ENCODE measurements at places on chromosomes 2 and 18. TPM values are rescaled to one million over a fixed set of nuclear protein-coding genes. Genes with fewer than 3 reads are reported as not detected.

The POMC gene
- 1.5 TPM for total RNA-seq

The L3MBTL4 gene
- 12.4 TPM for total RNA-seq

- no peak for DNase-seq
Measured at GRCh38 chr2:45285771-45286390, 276.6 kb upstream of the SIX2 start.

- DNase-seq, result no peak
Measured at GRCh38 chr2:171139860-171140259, 20.8 kb downstream of the TLK1 start.

DNA sequence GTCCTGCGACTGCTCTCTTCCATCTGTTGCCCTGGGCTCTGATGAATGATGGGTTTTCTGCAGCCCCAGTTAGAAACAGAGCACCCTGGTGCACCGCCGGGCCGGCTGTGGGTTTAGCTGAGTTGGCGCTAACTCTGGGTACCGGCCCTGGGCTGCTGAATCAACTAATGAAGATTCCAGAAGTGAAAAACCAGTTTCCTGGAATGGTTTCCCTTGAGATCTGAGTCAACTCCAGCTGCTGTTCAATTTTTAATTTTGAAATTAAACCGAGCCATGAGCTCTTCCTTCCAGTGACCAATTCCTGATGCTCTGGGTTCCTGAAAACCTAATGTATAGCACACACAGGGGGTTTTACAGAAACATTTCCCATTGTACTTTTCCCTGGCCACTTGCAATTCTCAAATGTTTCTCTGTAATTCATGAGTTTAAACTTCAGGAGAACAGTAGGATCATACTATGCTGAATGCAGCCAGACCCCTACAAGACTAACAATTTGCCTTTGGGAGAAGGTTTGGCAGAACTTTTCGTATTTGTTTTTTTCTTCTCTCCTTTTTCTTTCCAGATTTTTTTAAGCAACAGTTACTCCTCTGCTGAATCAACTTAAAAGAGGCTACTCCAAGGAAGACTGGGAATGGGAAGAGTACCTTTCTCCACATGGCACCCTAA lies 5.5 kb downstream of the COL6A3 start:
- peak; percentile 42 for DNase-seq

GRCh38 chr18:12018861-12019260 lies 37.6 kb downstream of the IMPA2 start:
- no peak for DNase-seq

DNA sequence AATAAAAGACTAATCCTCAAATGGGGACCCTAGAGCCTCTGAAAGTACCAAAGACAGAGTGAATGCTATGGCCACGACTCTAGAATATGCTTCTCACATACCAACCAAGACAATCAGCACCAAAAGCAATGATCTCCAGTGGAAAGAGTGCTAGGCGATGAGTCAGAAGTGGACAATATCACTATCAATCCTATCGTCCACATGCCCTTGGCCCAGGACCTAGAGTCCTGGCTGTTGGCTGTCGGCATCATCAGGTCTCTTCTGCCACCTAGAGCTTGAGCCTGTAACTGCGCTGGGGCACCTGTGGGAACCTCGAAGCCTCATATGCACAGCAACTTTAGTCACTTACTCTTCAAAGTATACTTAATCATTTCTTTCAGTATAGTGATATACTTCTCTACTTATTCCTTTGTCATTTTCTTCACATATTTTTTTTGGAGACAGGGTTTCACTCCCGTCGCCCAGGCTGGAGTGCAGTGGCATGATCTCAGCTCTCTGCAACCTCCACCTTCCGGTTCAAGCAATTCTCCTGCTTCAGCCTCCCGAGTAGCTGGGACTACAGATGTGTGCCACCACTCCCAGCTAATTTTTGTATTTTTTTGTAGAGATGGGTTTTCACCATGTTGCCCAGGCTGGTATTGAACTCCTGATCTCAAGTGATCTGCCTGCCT lies 29.7 kb downstream of the NOL10 start:
- no peak for DNase-seq

- no peak for DNase-seq
Measured at GRCh38 chr2:127103243-127104165, 3.5 kb downstream of the BIN1 start.

- no peak for DNase-seq
Measured at GRCh38 chr2:128638341-128639119, 319.9 kb upstream of the HS6ST1 start.

DNA sequence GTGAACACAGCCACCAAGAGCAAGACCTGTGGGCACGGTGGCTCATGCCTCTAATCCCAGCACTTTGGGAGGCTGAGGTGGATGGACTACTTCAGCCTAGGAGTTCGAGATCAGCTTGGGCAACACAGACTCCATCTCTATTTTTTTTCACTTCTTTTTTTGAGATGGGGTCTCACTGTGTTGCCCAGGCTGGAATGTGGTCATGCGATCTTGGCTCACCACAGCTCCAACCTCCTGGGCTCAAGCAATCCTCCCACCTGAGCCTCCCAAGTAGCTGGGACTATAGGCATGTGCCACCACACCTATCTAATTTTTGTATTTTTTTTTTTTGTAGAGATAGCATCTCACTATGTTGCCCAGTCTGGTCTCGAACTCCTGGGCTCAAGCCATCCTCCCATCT lies 54.4 kb upstream of the SPRED2 start:
- DNase-seq, result no peak

- DNase-seq, result no peak
Measured at GRCh38 chr2:8408560-8409460, 273.0 kb upstream of the ID2 start.

DNA sequence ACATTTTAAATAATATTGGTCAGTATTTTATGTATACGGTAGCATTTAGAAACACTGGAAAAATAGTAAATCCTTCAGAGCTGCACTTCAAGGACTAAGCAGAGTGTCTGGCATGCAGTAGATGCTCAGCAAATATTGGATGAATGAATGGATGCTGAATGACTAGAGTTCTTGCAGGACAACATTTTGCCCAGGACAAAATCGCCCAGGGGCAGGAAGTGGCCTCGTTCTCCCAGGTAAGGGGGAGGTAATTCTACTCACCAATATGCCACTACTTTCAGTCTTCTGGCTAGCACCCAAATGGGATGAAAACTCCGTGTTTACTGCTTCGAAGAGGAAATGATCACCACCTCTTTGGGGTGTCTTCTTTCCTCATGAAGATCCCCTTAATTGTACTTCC lies 4.0 kb upstream of the DGUOK start:
- DNase-seq, result no peak

DNA sequence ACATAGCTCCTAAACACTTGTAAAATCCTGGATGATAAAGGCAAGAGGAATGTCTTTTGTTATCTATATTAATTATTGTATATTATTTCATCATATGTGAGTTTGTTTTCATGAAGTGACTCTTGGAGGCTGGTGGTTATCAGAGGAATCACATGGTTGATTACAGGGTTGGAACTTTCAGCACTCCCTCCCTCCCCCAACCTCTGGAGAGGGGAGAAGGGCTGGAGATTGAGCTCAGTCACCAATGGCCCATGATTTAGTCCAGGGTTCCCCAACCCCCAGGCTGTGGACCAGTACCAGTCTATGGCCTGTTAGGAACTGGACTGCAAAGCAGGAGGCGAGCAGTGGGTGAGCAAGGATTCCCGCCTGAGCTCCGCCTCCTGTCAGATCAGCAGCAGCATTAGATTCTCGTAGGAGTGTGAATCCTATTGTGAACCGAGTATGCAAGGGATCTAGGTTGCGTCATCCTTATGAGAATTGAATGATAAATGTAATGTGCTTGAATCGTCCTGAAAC lies 37.7 kb downstream of the FBXO48 start:
- no peak for DNase-seq

DNA sequence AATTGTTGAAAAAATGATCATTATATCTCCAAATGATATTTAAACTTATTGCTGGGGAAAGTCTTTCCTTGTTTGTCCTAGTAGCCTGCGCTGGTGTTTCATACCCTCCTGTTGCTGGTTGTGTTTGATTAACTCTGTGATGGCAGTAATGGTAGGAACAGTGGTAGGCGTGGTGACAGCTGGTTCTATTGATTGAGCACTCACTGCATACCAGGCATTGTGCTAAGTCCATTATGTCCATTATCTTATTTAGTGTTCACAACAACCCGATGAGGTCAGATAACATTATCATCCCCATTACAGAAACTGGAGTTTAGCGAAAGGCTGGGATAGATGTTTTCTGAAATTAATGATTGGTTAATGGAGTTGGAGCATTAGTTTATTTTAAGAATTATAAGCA lies 77.8 kb upstream of the STON1 start:
- DNase-seq, result no peak

DNA sequence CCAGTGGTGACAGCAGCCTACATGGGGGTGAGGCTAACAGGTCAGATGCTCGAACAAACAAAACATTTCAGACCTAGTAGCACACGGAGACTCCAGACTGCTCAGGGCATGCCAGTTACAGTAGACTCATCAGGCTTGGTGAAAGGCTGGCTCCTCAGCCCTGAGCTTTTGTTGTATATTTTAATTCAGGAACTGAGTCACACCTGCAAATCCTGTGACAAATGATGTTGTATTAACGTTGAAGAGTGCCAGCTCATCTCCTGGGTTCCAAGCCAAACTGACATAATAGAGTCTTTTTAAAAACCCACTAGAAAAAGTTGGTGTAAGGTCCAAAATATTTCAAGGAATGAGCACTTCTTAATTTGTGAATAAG lies 65.3 kb downstream of the C1D start:
- DNase-seq, result no peak

The CBLN2 gene
- not detected for total RNA-seq

- no peak for DNase-seq
Measured at GRCh38 chr2:70569559-70569958, 15.9 kb upstream of the TGFA start.

DNA sequence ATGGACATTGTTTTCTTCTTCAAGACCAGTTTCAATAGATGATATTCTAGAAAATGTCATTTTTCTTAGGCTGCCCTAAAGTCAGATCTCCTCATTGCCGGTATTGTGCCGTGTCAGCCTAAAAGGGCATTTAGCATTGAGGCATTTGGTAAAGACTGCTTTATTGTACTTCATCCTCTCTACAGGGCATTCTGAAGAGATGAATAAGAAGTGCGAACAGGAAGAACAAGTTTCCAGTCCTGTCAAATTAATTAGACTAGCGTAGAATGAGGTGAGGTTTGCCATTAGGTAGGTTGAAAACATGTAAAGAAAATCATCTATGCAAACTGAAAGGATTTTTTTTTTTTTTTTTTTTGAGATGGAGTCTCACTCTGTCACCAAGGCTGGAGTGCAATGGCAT lies 60.6 kb downstream of the ETAA1 start:
- no peak for DNase-seq

GRCh38 chr2:230868947-230869913 lies 4.5 kb downstream of the ITM2C start:
- no peak for DNase-seq

- no peak for DNase-seq
Measured at GRCh38 chr2:28855193-28855592, 14.9 kb downstream of the TRMT61B start.

GRCh38 chr2:156189143-156189542 lies 143.4 kb downstream of the NR4A2 start:
- DNase-seq, result no peak

DNA sequence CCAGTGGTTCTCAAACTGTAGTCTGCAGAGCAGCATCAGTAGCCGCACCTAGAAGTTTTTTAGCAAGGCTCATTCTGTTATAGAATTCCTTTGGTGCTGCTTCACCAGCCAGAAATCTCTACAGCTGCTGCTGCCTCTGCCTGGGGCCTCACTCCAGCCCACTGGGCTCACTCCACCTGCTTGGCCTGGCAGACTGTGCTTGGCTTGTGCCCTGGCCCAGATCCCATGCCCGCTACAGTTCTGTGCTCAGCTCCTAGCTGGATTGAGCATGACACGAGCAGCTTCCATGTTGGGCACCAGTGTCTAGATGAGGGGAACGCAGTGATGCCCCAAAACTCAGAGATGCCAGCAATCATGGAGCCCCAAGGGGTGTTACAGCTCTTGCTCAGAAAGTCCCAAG lies 22.6 kb downstream of the MAPK4 start:
- DNase-seq, result no peak

The ACVR1C gene
- total RNA-seq, result 7.2 TPM

DNA sequence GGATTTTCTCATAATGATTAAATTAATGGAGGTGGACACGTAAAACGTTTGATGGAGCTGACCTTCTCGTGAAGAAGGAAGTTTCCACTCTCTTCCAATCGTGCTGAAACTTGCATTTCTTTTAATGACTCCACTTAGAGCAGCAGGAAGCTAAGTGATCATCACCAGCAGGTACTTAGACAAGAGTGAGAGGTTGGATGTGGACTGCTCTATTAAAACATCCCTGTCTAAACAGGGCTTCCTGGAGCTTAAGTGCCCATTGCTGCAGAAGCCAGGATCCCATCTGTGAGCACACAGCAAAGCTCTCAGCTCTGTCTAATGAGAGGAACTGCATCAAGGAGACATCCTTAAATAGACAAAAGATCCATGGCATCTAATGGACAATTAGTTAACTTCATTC lies 1539.5 kb upstream of the CELF4 start:
- DNase-seq, result no peak

GRCh38 chr2:146532009-146532408 lies 1312.8 kb upstream of the ACVR2A start:
- no peak for DNase-seq

GRCh38 chr2:7007846-7008741 lies 90.9 kb downstream of the RNF144A start:
- DNase-seq, result peak; percentile 64

DNA sequence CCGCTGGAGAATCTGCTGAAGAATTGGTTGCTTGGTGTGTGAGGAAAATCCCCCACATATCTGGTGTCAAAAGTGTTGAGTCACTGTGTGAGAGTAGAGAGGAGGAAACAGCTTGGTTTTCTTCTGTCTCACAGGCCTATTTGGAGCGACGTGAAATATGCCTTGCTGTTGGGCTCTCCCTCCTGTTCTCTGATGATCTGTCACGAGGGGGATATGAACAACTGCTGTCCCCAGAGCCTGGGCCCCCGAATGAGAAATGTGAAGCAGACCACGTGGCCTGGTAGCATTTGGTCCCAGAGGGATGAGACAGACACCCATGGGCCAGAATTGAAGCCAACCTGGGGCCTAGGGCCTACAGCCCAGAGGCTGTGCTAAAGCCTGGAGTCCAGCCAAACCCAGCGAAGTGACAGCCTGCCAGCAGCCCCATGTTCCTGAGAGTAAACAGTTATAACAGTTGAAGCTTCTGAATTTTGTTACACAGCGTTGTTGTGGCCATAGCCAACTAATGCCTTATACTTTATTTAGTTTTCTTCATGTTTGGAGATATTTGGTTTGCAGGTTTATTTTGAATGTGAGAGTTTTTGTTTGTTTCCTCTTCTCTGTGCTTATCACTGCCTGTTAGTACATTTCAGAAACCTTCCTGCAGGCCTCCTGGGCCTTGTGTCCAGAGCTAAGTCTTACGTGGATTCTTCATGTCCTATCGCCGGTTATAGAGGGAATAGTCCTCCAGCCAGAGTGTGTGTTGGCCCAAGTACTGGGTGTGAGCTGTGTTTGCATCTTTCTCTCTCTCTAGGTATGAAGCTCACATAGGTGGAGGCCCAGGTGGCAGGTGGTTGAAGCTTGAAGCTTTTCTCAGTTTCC lies 18.7 kb upstream of the COLEC12 start:
- DNase-seq, result peak; percentile 52

The VAMP5 gene
- 48.8 TPM for total RNA-seq

Data from ovary (tissue), 10 donors.